DMS53 (cell line): ENCODE measurements at places on chromosomes 1 and 21.

GRCh38 chr1:213154056-213154685, 103.1 kb downstream of the RPS6KC1 start:
- DNase-seq: no peak

GRCh38 chr21:43012596-43012995, 38.2 kb downstream of the PKNOX1 start:
- peak; percentile 7 for DNase-seq

- peak; percentile 26 for DNase-seq
These were observed 2.0 kb downstream of the AHDC1 start for GRCh38 chr1:27601771-27602461.

DNA sequence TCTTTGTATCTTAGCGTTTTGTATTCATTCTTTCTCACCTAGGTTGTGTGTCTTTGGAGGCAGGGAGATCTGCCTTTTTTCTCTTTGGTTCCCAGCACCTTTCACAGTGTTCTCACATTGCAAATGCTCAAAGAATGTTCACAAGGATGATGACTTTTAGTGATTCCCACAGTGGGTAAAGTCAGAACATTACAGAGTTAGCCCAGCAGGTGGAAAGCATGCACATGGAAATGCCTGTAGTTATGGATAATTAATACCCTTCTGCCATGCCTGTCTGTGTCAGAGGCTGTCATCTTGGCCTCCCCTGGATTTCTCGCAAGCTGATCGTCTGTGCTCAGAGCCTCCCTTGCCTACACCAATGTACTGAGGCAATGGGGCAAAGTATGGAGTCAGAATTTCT, 458.9 kb downstream of the LMO4 start:
- DNase-seq: peak; percentile 18

GRCh38 chr1:219506473-219506899, 106.4 kb downstream of the ZC3H11B start:
- no peak for DNase-seq

DNA sequence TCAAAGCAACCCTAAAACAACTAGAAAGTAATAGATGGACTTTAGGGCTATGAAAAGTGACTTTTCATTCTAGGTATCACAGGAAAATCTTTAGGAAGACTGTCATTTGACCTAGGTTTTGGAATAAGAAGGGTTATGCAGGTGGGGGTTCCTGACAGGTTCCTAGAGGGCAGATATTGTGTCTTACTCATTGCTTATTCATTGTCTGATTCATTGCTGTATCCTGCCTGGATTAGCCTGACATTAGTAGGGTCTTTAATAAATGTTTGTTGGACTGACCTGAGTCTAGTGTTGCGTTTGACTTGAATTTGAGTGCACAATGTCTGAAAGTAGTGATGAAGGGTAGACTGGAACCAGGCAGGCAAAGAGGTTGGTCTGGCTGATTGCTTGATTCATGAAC, 6.0 kb downstream of the FNBP1L start:
- no peak for DNase-seq

DNA sequence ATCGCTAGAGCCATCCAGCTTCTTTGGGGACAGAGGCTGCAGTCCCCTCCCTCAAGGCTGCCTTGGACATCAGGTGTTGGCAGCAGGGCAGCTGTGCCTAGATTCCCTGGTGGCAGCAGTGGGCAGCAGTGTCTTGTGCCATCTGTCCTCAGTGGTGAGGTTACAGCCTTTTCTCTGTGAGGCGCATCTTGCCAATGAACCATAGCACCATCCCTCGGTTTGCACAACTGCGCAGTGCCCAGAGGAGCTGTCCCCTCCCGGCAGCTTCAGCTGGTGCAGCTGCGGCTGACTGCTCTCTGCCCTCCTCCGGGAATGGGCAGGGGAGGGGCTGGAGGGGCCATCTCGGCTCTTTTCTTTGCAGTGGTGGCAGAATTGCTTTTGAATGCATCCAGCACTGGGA, 59.0 kb upstream of the C8B start:
- peak; percentile 63 for DNase-seq

GRCh38 chr1:159889821-159890252, 10.1 kb downstream of the CFAP45 start:
- peak; percentile 78 for DNase-seq

DNA sequence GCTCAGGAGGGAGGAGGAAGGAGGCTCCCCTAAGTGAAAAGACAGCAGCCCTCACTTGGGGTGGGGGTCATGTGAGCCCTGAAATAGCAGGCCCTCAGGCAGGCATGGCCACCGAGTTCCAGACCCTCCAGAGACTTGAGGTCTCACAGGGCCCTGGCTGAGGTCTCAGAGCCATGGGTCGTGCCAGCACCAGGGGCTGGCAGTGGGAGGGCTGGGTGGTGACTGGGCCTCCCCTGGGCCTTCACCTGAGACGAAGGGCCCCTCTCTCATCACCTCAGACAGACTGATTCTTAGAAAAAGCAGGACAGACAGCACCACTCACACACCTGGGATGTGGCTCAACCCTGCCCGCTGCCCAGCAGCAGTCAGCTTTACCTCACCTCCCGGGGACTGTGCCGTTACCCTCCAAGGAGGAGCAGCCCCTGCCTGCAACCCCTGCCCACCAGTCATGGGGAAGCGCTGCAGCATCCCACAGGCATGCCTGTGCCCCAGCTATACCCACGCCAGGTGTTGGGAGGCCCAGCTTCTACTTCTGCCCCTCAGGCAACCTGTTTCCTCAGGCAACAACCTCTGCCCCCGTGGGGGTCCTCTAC, 42.6 kb upstream of the LRP8 start:
- DNase-seq: no peak

GRCh38 chr21:42448686-42449085, 45.0 kb downstream of the UBASH3A start:
- DNase-seq: no peak

- no peak for DNase-seq
These were observed 69.2 kb downstream of the MATN1 start for GRCh38 chr1:30654188-30654587.

- DNase-seq: no peak
These were observed 149.9 kb upstream of the CAMK1G start for GRCh38 chr1:209433649-209434031.

DNA sequence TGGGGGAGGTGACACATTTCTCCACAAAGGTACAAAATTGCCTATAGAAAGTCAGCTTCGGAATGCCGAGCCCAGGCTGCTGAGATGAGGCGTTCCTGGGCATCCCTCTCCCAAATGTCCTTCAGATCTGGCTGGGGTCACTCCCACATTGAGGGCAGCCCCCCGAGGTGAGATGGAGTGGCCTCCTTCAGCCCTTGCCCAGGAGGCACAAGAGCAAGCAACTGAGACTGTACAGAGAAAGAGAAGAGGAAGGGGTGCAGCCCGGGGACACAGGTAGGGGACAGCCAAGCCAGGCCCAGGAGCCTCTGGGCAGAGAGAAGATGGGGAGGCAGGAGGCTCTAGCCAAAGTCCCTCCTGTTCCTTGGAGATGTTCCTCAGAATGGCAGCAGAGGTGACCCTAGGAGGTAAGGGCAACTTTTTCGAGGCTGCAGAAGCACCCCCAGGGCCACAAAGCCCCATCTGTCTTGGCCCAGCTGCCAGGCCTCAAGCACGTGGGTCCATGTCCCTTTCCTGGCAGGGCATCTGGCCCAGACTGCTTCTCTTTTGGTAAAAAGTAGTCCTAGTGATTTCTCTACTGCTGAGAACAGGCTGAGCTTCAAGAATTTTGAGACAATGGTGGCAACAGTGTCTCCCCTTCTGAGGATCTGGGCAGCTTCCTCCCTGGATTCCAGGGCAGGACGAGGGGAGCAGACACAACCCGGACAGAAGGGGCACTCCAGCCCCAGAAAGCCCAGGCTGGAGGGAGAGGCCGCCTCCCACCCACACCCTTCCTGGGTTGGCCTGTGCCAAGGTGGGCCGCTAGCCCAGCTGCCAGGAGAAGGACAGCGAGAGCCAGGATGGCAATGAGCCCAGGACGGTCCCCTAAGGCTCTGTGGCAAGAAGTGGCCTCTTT, 68.0 kb downstream of the LRRN2 start:
- no peak for DNase-seq

DNA sequence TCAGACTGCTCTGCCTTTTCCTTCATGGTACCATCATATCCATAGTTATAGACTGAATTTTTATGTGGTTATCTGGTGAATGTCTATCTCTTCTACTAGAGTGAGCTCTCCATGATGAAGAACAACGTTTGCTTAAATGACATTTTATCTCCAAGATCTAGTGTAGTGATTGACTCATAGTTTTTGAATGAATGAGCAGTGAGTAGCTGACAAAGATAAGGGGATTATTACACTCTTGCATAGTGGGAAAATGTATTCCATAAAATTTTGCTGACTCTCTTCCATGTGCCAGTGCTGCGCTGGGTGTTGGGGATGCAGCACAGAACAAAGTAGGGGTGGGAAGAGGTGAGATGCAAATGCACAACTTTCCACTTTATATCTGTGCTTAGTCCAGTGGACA, 147.7 kb downstream of the TGFB2 start:
- DNase-seq: no peak

DNA sequence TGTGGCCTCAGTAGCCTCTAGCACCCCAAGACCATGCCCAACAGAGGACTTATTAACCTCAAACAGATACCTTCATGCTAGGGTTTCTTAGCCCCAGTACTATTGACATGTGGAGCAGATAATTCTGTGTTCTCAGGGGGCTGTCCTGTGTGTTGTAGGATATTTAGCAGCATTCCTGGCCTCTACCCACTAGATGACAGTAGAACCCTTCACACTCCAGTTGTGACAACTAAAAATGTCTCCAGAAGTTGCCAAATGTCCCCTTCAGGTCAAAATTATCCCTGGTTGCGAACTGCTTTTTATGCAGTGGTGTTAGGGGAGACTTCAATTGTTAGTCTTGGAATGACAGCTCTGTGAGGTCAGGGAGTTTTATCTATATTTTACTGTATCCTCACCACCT, 8.1 kb downstream of the KAZN start:
- no peak for DNase-seq

- no peak for DNase-seq
These were observed 3.5 kb downstream of the RO60 start for GRCh38 chr1:193062698-193063463.

DNA sequence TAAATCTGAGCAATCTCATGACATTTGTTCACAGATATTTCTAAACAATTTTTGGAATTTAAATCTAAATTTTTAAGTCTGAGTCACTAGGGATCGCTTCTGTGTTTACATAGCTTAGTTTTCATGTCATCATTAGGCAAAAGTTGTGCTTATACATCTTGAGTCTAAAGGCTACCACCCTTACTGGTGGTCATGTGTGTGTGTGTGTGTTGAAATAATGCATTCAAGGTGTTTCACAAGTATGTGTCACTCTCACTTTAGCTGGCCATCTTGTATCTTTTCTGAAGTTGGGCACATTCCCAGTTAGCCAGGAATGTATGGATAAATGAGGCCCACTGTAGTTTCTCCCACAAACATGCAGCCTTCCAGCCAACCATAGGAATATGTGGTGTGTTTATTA, 1162.5 kb upstream of the PRMT6 start:
- no peak for DNase-seq

DNA sequence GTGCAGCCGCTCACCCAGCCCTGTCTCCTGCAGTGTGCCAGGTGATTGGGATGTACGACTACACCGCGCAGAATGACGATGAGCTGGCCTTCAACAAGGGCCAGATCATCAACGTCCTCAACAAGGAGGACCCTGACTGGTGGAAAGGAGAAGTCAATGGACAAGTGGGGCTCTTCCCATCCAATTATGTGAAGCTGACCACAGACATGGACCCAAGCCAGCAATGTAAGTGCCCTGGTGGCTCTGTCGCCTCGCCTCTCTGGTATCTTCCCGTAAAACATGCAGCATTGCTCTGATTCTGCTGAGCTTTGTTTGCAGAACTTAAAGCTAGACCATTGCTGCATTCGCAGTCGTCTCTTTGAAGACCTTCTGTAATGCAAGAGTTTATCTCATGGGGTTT, 79.2 kb downstream of the ATP5PO start:
- DNase-seq: no peak

- peak; percentile 79 for DNase-seq
These were observed 1.1 kb downstream of the SPSB1 start for GRCh38 chr1:9293533-9294404.

DNA sequence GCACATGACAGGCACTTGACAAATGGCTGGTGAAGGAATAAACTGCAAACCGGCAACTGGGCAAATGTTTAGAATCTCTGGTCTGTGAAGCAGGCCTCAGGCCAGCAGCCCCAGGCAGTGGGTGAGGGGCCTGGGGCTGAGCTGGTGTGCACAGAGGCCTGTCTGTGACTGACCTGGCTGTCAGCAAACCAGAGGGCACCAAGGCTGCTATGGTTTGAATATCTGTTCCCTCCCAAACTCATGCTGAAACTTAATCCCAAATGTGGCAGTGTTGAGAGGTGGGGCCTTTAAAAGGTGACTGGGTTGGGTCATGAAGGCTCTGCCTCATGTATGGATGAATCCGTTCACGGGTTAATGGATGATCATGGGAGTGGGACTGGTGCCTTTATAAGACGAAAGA, 139.8 kb downstream of the DMRTB1 start:
- no peak for DNase-seq

DNA sequence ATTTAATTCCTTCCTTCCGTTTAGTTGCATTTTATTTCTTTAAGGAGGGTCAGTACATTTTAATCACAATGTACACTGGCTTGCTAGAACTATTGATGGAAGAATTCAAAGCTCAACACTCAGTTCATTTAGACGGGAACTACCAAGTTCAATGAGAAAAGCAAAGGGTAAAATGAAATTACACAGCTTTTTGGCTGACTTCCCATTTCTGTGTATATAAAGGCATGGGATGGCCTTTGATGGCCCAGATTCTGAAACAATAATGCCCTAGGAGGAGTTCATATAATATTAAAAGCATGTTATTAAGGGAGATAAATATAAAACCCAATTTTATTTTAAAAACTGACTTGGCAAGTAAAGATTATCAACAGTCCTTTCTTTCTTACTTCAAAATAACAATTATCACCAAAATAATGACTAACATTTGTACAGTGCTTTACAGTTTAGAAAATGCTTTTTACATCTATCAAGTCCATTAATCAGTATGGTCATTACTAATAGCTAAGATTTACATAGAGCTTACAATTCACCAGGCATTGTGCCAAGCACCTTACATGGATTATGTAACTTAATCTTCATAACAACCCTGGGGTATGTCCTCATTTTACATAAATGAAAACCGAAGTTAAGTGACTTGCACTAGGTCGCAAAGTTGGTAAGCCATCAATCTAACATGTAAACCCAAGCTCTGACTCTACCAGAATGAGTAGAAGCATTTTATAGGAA, 402.4 kb downstream of the OMA1 start:
- no peak for DNase-seq

- DNase-seq: no peak
These were observed 37.8 kb upstream of the PRSS38 start for GRCh38 chr1:227777646-227778045.

- peak; percentile 84 for DNase-seq
These were observed 1.6 kb downstream of the ADAMTS5 start for GRCh38 chr21:26965040-26965906.

DNA sequence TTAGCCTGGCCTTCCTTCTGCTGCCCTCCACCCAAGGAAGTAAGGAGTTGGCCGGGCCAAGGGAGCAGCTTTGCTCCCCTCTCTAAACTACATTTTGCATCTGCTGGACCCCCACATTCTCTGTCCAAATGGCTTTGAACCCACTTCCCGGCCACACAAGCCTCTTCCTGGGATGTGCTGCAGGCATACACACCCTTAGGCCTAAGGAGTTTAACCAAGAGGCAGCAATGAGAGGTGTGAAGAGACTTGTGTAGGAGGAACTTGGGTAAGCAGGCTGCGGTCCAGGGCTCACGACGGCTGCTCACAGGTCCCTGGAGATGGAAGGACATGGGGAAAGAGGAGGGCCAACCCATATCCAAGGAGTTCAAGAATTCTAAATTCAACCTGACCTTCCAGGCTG, 196.7 kb upstream of the SGIP1 start:
- DNase-seq: no peak
